Stimulated activated CD4-positive, alpha-beta T cell treated with anti-CD3 and anti-CD28 coated beads, Interleukin-4, amount 100 ng/mL, for 1 hour (primary cell): ENCODE measurements at places on chromosomes 3 and 15.

GRCh38 chr15:35810007-35810406, 264.0 kb upstream of the DPH6 start:
- DNase-seq: no peak

- no peak for DNase-seq
Observed at GRCh38 chr15:88393719-88394519, 73.3 kb downstream of the MRPL46 start.

DNA sequence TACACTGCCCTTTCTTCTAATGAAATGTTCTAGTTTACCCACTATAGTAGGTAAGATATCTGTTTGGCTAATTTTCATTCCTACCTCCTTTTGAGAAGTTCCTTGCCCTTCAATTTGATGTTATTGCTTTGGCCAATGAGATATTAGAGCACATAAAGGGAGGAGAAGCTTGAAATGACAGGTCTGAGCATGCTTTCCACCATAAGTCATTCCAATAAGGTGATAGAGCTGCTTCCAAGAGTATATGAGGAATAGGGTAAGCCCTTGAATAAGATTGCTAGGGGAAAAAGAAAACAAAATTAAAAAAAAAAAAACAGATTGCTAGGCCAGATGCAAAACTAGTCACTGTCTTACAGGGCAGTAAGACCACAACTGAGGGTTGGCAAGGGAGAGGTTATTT, 78.9 kb upstream of the TRIM42 start:
- no peak for DNase-seq

DNA sequence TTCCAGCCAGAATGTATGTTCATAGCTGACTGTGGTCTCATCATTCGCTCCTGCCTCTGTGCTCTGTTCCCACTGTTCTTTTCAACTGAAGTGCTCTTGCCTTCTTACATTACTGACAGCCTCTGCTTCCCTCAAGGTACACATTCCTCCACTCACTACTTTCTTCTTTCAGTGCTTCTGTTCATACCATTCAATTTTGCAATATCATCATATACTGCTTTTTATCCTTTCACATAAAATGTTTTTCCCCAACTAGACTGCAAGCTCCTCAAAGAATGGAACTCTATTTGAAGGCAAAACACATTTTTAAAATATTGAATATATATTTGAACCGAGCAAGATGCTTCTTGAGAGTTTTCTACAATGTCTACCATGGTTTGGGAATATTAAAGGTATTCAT, 291.1 kb downstream of the CTNNB1 start:
- no peak for DNase-seq

GRCh38 chr3:155330370-155330769, 36.9 kb upstream of the STRIT1 start:
- no peak for DNase-seq

DNA sequence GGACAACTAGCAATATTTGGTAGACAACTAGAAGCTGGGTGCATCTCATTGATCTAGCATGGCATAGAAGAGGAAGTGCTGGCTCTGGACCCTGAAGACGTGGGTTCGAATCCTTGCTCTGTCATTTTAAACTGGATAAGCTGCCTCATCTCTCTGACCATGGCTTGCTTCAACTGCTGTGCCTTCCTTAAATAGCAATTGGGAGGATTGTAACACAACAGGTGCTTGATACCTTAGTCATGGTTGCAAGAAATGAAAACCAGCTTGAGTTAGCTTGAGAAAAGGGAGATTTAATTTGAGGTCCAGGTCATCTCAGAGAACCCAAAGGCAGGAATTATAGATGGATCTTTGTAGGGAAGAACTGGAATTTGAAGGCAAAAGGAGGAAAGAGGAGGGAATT, 14.8 kb upstream of the RGMA start:
- DNase-seq: no peak

- no peak for DNase-seq
Observed at GRCh38 chr3:60839246-60839645, 412.0 kb downstream of the FHIT start.

GRCh38 chr3:179068779-179069530, 2.7 kb downstream of the ZMAT3 start:
- peak; percentile 14 for DNase-seq

- no peak for DNase-seq
Observed at GRCh38 chr15:40590667-40591050, 3.4 kb upstream of the KNL1 start.

- no peak for DNase-seq
Observed at GRCh38 chr15:25408428-25408827, 30.4 kb downstream of the UBE3A start.

- no peak for DNase-seq
Observed at GRCh38 chr3:71177375-71177774, 406.2 kb downstream of the FOXP1 start.

DNA sequence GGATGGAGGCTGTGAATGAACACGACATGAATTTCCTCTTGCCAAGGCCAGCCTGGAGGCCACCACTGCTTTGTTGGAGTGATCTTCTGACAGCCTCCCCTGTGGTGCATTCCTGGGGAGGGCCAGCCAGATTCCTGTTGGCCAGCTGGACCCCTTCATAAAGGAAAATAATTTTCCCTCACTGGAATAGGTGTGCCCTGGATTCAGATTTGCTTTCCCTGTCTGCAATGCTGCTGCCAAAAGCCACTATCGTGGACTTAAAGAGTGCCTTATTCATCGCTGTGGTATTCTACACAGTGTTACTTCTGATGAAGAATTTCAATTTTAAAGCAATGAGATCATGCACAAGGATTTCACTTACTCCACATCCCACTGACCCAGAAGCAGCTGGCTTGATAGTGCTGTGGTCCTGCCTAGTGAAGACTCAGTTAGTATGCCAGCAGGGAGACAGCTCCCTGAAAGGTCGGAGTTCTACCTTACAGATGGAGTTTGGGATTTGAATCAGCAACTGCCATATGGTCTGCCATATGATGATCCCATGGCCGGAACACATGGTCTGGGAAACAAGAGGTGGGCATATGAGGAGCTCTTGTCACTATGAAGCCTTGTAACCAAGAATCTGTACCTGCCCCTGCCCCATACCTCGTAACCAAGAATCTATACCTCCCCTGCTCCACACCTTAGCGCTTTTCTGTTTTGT, 145.2 kb downstream of the KLF13 start:
- no peak for DNase-seq

DNA sequence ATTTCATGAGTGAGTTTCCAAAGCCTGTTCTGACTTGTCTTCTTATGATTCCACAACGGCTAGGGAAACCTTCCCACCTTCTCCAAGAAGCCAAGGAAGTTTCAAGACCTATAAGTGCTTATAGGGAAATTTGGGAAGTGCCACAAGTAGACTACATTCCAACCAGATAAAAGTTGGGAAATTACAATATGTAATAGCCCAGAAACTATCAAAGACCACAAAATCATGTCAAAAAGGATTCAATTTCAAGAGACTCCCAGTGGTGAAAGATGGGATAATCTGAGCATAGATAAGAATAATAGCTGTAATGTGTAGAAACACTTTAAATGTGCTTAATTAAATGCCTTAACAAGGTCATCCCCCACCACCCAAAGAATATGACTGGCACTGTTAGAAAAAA, 169.2 kb upstream of the SLC2A2 start:
- DNase-seq: no peak

- DNase-seq: no peak
Observed at GRCh38 chr3:73719413-73719851, 94.7 kb upstream of the PDZRN3 start.

GRCh38 chr3:154778057-154778456, 302.1 kb upstream of the MME start:
- DNase-seq: no peak

DNA sequence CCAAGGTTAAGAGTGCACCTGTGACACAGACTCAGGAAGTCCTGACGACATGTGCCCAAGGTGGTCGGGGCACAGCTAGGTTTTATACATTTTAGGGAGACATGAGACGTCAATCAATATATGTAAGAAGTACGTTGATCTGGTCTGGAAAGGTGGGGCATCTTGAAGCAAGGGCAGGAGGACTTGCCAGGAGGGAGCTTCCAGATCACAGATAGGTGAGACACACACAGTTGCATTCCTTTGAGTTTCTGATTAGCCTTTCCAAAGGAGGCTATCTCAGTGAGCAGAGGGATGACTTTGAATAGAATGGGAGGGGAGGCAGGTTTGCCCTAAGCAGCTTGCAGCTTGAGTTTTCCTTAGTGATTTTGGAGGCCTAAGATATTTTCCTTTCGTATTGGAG, 257.4 kb downstream of the CGGBP1 start:
- no peak for DNase-seq

- DNase-seq: no peak
Observed at GRCh38 chr3:42368861-42369260, 41.5 kb downstream of the LYZL4 start.
